ENCODE measurements at places on chromosomes 6 and 20. TPM values are rescaled to one million over a fixed set of nuclear protein-coding genes. Genes with fewer than 3 reads are reported as not detected.

DIDO1 gene
- total RNA-seq = 38.2 TPM

C20orf202 gene
- not detected for total RNA-seq

SENP6 gene
- 52.9 TPM for total RNA-seq

APOM gene
- 10.1 TPM for total RNA-seq

BANF2 gene
- not detected for total RNA-seq

ABCF1 gene
- 120 TPM for total RNA-seq

MATN4 gene
- 0.13 TPM for total RNA-seq

FAM50B gene
- 0.13 TPM for total RNA-seq

RSPO3 gene
- not detected for total RNA-seq

GRIK2 gene
- not detected for total RNA-seq

MEP1A gene
- total RNA-seq = not detected

PPP1R3G gene
- 0.04 TPM for total RNA-seq

SALL4 gene
- 0.11 TPM for total RNA-seq

UST gene
- not detected for total RNA-seq

MCM8 gene
- 21.8 TPM for total RNA-seq

SLC32A1 gene
- total RNA-seq = not detected

ANGPT4 gene
- total RNA-seq = not detected

UNC5CL gene
- 0.78 TPM for total RNA-seq

CLPSL2 gene
- not detected for total RNA-seq

GNAS-AS1 gene
- total RNA-seq = 1.3 TPM

KCNK17 gene
- not detected for total RNA-seq

GINS1 gene
- total RNA-seq = 31.8 TPM

NMBR gene
- not detected for total RNA-seq

ANKRD6 gene
- 0.13 TPM for total RNA-seq

SGK2 gene
- 0.20 TPM for total RNA-seq

SLCO4A1 gene
- total RNA-seq = 21.9 TPM

RAET1L gene
- not detected for total RNA-seq

NRSN2 gene
- 26.7 TPM for total RNA-seq

SS18L1 gene
- 21.3 TPM for total RNA-seq

SLC22A2 gene
- total RNA-seq = not detected

CPXM1 gene
- 0.49 TPM for total RNA-seq

NKAIN4 gene
- total RNA-seq = not detected

PNLDC1 gene
- total RNA-seq = not detected

PPDPF gene
- total RNA-seq = 233 TPM

SEMG1 gene
- not detected for total RNA-seq

ELOVL5 gene
- total RNA-seq = 134 TPM

MROH8 gene
- total RNA-seq = 0.78 TPM

PREX1 gene
- total RNA-seq = 9.0 TPM

RFX6 gene
- total RNA-seq = not detected

DEFB124 gene
- total RNA-seq = not detected

COL9A3 gene
- total RNA-seq = 1.3 TPM

WFDC9 gene
- not detected for total RNA-seq

MOG gene
- total RNA-seq = not detected

FAM217A gene
- not detected for total RNA-seq
